ENCODE measurements at places on chromosomes 7 and 10.

GRCh38 chr7:18693406-18693805 is 197.9 kb downstream of the HDAC9 start:
- no peak for DNase-seq

- no peak for DNase-seq
Observed at GRCh38 chr7:92404170-92404614, 43.1 kb upstream of the GATAD1 start.

- no peak for DNase-seq
Observed at GRCh38 chr7:70776627-70777101, 355.3 kb upstream of the GALNT17 start.

GRCh38 chr10:85936161-85936560 is 430.4 kb downstream of the GRID1 start:
- DNase-seq = no peak

- DNase-seq = peak; percentile 34
Observed at GRCh38 chr7:129271500-129272355, 46.9 kb downstream of the AHCYL2 start.

All from CD4-positive, alpha-beta T cell (primary cell).